A549 treated with GW870086 at 1 μM for 4 hours (cell line): ENCODE measurements at places on chromosomes 7 and 10. TPM values are rescaled to one million over a fixed set of nuclear protein-coding genes. Genes with fewer than 3 reads are reported as not detected.

CHRM2 gene
- total RNA-seq = not detected in 5 replicates

NXPH1 gene
- not detected in 5 replicates for total RNA-seq

IQUB gene
- total RNA-seq = 0.12 TPM in 1 of 5 replicates, not detected in the others

GATA3 gene
- 3.2 to 4.3 TPM (median 3.9 TPM) in 5 replicates for total RNA-seq

TMEM213 gene
- not detected in 5 replicates for total RNA-seq

CRPPA gene
- total RNA-seq = 0.36 to 0.85 TPM (median 0.59 TPM) in 5 replicates

GHRHR gene
- not detected in 5 replicates for total RNA-seq

NAT16 gene
- total RNA-seq = 0.06 to 0.25 TPM (median 0.11 TPM) in 5 replicates

TMEM273 gene
- total RNA-seq = not detected in 5 replicates

KCP gene
- total RNA-seq = 0.09 to 0.18 TPM (median 0.14 TPM) in 5 replicates

APBB1IP gene
- total RNA-seq = 5.7 to 6.8 TPM (median 6.5 TPM) in 5 replicates

C10orf62 gene
- total RNA-seq = 0.11 TPM in 1 of 5 replicates, not detected in the others

ACHE gene
- total RNA-seq = 2.2 to 3.0 TPM (median 2.8 TPM) in 5 replicates

IRF5 gene
- total RNA-seq = 12.5 to 15.9 TPM (median 14.1 TPM) in 5 replicates

LIPM gene
- not detected in 5 replicates for total RNA-seq

GPR26 gene
- not detected in 5 replicates for total RNA-seq

PAOX gene
- total RNA-seq = 1.4 to 2.1 TPM (median 1.8 TPM) in 5 replicates

OR2A12 gene
- total RNA-seq = not detected in 5 replicates

CYP3A7 gene
- not detected in 5 replicates for total RNA-seq

WDFY4 gene
- not detected in 5 replicates for total RNA-seq

FLNC gene
- 3.7 to 5.9 TPM (median 4.7 TPM) in 5 replicates for total RNA-seq

COL17A1 gene
- 1.5 to 2.2 TPM (median 1.8 TPM) in 5 replicates for total RNA-seq

KLF14 gene
- 0.09 TPM in 1 of 5 replicates, not detected in the others for total RNA-seq

GIMAP1 gene
- total RNA-seq = not detected in 5 replicates

CCDC6 gene
- 27.8 to 34.4 TPM (median 31.5 TPM) in 5 replicates for total RNA-seq

FASTK gene
- 53.2 to 74.2 TPM (median 74.0 TPM) in 5 replicates for total RNA-seq

WAC gene
- total RNA-seq = 53.9 to 74.9 TPM (median 73.1 TPM) in 5 replicates

RTKN2 gene
- 0.91 to 1.1 TPM (median 0.96 TPM) in 5 replicates for total RNA-seq

PRF1 gene
- 0.09 to 0.25 TPM in 2 of 5 replicates, not detected in the others for total RNA-seq

RAMP3 gene
- not detected in 5 replicates for total RNA-seq

DYNC1I1 gene
- 0.19 to 0.41 TPM (median 0.23 TPM) in 4 of 5 replicates, not detected in the other for total RNA-seq

DIP2C gene
- total RNA-seq = 7.1 to 11.8 TPM (median 11.1 TPM) in 5 replicates

ZCCHC24 gene
- total RNA-seq = 2.0 to 4.4 TPM (median 3.7 TPM) in 5 replicates

LIPN gene
- total RNA-seq = not detected in 5 replicates

DEPP1 gene
- 1.3 to 1.7 TPM (median 1.4 TPM) in 5 replicates for total RNA-seq

CLDN3 gene
- total RNA-seq = 2.1 to 5.3 TPM (median 3.0 TPM) in 5 replicates

SPDYE1 gene
- not detected in 5 replicates for total RNA-seq

MRM2 gene
- 48.1 to 57.2 TPM (median 51.9 TPM) in 5 replicates for total RNA-seq

JCAD gene
- total RNA-seq = 8.7 to 12.0 TPM (median 11.2 TPM) in 5 replicates

AGAP4 gene
- total RNA-seq = 4.5 to 10.7 TPM (median 9.0 TPM) in 5 replicates

FAM13C gene
- total RNA-seq = 0.05 to 0.29 TPM (median 0.11 TPM) in 3 of 5 replicates, not detected in the others

WASHC2A gene
- total RNA-seq = 12.2 to 15.4 TPM (median 12.7 TPM) in 5 replicates

LIPF gene
- not detected in 5 replicates for total RNA-seq

JAZF1 gene
- total RNA-seq = 3.7 to 6.2 TPM (median 5.8 TPM) in 5 replicates

C7orf57 gene
- 0.18 to 0.79 TPM (median 0.26 TPM) in 5 replicates for total RNA-seq

TMEM72 gene
- not detected in 5 replicates for total RNA-seq

NACAD gene
- 0.10 to 0.28 TPM (median 0.23 TPM) in 5 replicates for total RNA-seq

KCNMA1 gene
- total RNA-seq = 42.8 to 95.1 TPM (median 69.4 TPM) in 5 replicates

NODAL gene
- total RNA-seq = not detected in 5 replicates

ZNF425 gene
- total RNA-seq = 1.0 to 1.7 TPM (median 1.4 TPM) in 5 replicates

ASIC3 gene
- 5.6 to 10.8 TPM (median 9.7 TPM) in 5 replicates for total RNA-seq

SKIDA1 gene
- 0.61 to 1.1 TPM (median 0.91 TPM) in 5 replicates for total RNA-seq

C10orf67 gene
- 0.05 to 0.17 TPM (median 0.08 TPM) in 3 of 5 replicates, not detected in the others for total RNA-seq

ADAMTS14 gene
- 0.07 to 0.14 TPM (median 0.12 TPM) in 4 of 5 replicates, not detected in the other for total RNA-seq

TRIM73 gene
- total RNA-seq = 1.2 to 2.7 TPM (median 2.4 TPM) in 5 replicates

NPSR1 gene
- total RNA-seq = not detected in 5 replicates

PCLO gene
- 0.88 to 1.4 TPM (median 1.1 TPM) in 5 replicates for total RNA-seq

LIPJ gene
- not detected in 5 replicates for total RNA-seq
